Inflammatory macrophage treated with lipopolysaccharide for 1 hour (primary cell): ENCODE measurements at places on chromosomes 7 and 10.
A peak's percentile ranks its signal among the peaks of the same experiment; 100 is the strongest.

DNA sequence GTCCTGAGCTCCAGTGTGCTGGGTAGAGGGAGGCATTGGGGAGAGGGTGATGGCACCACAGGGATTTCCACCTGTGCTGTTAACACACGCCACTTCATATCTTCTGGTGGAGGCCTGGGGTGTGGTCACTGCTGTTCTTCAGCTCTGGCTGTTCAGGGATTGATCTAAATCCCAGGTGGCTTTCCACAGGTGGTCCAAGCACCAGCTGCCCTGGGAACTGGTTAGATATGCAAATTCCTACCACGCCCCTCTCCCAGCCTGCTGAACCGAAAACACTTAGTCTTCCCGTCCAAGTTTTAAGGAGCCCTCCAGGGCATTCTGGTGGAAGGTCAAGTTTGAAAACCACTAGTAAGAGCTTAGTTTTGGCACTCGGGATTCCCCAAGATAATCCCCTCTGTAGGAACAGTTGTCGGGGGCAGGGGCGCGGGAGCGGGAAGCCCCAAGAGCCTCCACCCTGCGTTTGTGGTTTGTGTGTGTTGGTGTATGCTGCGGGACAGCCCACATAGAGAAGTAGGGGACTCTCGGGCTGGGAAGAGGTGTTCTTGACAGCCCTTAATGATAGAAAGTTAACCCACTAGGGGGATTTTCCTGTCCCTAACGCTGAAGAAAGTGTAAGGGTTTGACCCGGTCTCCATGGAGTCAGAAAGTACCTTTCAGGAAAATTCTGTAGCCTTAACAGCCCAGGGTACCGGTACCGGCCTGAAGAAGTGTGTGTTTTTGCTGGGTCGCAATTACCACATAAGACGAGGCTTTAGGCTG lies 5.1 kb downstream of the DEPP1 start:
- DNase-seq = peak; percentile 97

DNA sequence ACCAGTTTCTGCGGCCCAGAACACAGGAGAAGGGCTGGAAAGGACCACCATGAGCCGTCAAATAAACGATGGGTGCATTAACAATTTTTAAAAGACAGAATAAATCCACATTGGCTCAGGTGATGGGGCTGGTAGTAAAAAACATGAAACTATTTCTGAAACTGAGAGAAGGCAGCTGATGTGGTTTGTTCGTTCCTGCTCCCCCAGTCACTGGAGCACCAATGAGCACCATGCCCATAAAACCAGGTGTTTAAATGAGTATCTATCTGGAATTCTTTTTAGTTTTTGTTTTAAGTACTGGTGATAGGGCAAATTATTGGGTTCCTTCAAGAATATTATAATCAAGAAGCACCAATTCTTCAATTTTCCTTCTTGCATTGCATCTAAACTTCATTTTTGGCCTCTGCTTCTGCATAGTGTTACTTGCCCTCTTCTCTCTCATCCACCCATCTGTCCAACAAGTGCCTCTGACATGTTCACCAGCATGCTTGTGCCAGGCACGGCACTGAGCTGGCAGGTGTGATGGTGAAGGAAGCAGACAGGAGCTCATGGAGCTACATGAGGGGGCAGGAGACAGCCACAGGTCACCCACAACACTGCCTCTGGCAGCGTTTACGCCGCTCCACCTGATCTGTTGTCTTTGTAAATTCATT lies 65.5 kb downstream of the LARP4B start:
- no peak for DNase-seq

DNA sequence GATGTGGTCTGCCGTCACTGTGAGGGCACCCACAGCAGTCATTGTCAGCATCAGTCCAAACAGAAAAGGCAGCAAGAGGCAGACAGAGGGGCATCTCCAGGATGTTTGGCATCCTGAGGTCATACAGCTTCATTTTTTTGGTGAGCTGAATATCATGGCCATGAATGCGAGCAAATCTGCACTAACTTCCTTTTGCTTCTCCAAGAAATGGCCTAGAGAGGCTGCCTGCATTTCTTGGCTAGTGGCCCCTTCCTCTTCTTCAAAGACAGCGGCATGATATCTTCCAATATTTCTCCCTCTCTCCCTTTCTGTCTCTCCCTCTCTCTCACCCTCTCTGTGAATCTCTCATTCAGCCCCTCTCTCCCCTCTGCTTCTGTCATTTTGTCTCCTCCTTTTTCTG lies 24.8 kb downstream of the FKBP6 start:
- no peak for DNase-seq

DNA sequence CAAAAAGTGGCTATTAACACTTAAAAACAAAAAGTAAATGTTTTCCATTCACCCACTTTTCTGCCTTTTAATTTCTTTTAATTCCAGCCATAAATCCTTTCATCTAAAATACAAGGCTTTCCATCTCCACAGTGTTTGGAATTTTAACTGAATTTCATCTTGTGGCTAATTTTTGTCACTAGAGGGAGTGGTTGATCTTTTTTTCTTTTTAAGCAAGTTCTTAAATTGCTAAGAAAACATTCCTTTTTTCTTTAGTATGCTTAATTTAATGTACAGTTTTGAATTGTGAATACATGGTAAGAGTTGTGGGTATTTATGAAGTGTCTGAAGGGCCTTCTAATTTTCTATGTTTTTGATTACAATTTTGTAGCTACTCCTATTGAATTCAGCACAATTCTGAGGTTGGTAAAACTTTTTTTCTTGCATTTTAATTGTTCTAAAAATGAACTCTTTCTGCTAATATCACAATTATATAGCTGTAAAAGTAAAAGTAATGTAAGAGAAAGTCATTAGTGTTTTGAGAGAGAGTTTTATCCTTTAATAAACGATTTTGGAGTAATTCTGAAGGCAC lies 54.9 kb upstream of the ANK3 start:
- DNase-seq = no peak

- DNase-seq = peak; percentile 82
Observed at GRCh38 chr7:142927085-142927745, 6.3 kb downstream of the TRPV5 start.

DNA sequence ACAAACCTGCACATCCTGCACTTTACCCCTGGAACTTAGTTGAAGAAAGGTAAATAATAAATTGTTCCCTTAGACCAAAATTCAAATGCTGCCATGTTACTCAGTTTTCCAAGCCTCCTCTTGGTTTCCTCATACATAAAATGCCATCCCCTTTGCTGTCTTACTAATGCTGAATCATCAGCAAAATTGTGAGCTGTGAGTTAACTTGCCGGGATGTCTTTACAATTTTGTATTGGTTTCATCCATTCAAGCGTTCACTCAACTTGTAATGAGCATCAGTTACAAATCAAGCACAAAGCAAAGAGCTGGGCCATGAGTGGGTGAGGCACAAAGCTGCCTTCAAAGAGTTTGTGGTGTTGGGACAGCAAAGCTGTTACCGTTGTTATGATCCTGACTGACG lies 395.8 kb upstream of the ZMIZ1 start:
- no peak for DNase-seq

GRCh38 chr10:131670341-131670740 lies 230.5 kb upstream of the PPP2R2D start:
- no peak for DNase-seq

- no peak for DNase-seq
Observed at GRCh38 chr7:36128448-36129047, 24.5 kb upstream of the EEPD1 start.

DNA sequence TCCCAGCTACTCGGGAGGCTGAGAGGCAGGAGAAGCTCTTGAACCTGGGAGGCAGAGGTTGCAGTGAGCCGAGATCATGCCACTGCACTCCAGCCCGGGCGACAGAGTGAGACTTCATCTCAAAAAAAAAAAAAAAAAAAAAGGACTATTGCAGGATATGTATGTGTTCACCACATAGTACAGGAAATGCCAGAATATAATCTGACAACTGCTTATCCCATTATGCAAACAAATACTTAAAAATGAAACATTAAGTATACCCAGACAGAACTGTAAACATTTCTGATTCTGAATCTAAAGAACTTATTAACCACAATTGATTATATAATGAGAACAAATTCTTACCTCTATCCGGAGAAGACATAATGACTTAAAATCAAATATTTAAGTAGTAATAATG lies 18.7 kb downstream of the DKK1 start:
- DNase-seq = no peak

DNA sequence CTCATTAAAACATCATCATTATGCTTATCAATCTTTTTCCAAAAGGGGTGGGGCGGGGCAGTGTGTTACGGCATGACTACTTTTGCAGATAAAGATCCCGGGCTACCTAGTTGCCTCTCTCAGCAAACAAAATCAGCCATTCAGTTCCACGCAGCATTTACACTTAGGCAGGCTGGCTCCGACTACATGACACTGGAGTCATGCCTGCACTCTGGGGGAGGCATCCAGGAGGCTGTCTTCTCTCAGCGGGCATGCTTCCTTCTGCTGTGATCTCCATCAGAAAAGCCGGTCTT lies 193.9 kb upstream of the TCF7L2 start:
- no peak for DNase-seq

GRCh38 chr7:136173874-136174273 lies 196.7 kb upstream of the MTPN start:
- DNase-seq = no peak

DNA sequence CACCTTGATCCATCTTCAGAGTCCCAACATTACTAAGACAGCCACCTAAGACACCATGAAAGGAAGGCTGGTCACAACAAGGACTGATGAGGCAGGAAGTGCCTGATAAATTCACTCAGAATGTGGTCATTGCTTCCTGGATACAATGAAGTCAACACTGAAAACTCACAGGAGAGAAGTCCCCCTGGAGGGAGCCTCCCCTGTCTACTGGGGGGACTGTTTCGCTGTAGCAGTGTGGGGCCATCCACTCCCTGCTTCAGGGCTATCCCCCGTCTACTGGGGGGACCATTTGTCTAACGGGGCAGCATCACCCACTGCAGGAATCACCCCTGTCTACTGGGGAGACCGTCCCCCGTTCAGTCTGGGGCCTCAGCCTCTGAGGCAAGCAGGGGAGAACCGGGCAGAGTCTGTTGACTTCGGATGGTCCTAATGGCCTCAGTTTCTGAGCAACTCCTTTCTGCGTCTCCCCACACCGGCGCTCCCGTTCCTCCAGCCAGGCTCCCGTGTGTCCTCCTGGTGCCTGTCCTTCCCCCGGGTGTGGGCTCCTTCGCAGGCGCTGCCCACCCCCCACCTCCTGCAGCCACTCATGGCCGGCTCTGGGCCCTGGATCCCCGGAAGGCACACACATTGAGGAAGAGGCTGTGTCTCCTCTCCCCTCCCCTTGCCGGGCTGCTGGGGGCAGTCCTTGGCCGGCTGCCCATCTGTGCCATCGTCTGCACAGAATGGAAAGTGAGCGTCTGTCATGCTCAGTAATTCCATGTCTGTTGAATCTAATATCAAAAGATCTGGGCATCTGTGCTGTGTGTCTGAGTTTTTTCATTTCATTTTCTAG lies 59.9 kb upstream of the DNAJB6 start:
- DNase-seq = peak; percentile 37

DNA sequence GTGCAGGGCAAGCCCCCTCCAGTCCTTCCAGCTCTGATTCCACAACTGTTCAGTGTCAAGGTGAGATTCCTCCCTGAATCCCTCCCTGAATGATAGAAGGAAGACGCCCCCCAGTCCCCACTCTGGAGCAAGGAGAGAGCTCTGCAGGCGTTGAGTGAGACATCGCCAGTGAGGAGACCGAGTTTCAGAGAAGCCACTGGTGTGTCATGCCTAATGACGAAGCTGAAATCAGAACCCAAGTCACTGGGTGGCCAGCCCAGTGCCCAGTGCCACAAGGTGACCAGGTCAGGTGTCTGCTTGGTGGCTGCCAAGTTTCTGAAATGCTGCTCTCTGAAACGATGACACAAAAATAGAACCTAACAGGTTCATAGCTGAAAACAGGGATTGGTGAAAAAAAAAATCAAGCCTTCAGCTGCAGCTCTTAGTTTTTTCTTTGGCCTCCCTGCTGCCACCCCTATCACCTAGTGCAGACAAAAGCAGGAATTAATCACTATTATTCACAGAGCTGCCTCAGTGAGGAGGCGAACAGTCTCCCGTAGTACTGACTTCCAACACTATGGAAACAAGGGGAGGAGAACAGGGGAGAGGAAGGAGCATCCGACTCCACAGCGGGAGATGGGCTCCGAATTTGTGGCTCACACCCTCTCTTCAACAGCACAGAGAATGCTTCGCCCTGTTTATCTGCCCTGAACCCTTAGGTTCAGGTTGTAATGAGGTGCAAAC lies 153.5 kb downstream of the ARHGAP12 start:
- no peak for DNase-seq

DNA sequence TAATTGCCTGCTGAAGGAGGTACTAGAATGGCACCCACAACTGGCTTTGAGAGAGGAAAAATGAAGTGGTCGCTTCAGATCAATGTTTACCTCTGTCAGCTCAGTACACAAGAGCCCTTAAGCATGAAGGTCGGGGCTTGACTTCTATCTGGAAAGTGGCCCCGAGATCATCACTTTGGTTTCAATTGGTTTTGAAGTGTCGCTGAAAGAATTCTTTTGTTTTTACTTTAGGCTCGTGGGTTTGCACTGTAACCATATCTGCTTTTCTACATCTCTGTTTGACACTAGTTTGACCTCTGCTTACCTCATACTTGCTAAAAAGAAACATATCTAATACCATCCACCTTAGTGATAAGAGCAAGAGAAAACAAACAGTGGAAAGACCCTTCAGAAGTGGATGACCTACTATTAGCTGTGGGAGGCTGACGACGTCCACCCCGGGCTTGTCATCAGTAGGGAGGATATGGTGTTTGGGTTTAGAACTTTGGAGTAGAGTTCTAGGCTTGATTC lies 361.8 kb downstream of the GATA3 start:
- DNase-seq = no peak

- DNase-seq = no peak
Observed at GRCh38 chr10:48500771-48501170, 104.1 kb downstream of the ARHGAP22 start.

DNA sequence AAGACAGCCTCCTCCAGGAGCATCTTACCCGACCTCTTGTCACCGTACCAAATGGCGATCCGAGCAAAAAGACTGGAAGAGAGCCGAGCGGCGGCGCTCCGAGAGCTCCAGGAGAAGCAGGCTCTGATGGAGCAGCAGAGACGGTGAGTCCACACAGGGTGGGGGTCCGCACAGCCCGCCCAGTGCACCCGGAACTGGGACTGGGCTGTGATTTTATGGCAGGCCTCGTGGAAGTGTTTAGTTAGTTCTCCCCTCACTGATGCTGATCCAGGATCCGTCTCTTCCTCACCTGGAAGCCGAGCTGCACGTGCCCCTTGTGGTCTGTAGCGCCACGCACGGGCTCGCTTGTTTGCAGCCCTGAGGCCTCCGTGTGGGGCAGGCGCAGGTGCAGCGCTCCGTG lies 19.6 kb downstream of the LRRC27 start:
- DNase-seq = no peak

- no peak for DNase-seq
Observed at GRCh38 chr7:157405914-157406810, 69.4 kb downstream of the DNAJB6 start.

GRCh38 chr10:11106621-11107374 lies 89.1 kb downstream of the CELF2 start:
- DNase-seq = no peak

DNA sequence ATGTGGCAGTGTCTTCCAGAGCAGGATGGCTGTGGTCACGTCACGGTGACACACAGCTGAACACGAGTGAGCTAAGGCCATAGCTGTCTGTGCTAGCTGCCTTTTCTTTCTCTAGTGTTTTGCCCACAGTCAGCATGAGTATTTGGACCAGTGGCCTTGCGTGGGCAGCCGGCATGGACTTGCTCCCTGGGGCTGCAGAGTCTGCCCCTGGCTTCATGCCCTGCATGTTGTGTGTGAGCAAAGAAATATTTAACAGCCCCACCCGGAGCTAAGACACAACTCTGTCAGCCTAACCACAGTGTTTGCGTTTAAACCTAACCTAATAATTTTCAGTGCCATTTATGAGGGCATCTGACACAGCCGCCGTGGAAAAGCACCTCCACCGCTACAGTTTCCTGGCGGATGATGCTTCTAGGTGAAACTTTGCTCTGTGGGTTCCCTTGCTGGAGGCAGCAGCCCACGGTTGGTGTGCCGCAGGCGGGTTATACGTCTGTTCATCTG lies 14.6 kb downstream of the CHST12 start:
- no peak for DNase-seq
